Thoracic aorta endothelial cell (primary cell): ENCODE measurements at places on chromosomes 6 and 20. TPM values are rescaled to one million over a fixed set of nuclear protein-coding genes. Genes with fewer than 3 reads are reported as not detected.

LINC00237 gene
- not detected in 2 replicates for total RNA-seq

CRISP2 gene
- not detected in 2 replicates for total RNA-seq

OXT gene
- not detected in 2 replicates for total RNA-seq

BHLHE23 gene
- not detected in 2 replicates for total RNA-seq

PRDM13 gene
- total RNA-seq: not detected in 2 replicates

TTBK1 gene
- under 0.01 and 0.14 TPM in 2 replicates for total RNA-seq

FAM83B gene
- not detected in 2 replicates for total RNA-seq

LAMA5 gene
- total RNA-seq: 103 and 108 TPM in 2 replicates

DACT2 gene
- total RNA-seq: not detected in 2 replicates

TRIM38 gene
- total RNA-seq: 12.3 and 13.3 TPM in 2 replicates

IL17A gene
- not detected in 2 replicates for total RNA-seq

HRH3 gene
- not detected in 2 replicates for total RNA-seq

DEFB124 gene
- total RNA-seq: not detected in 2 replicates

ADGB gene
- not detected in 2 replicates for total RNA-seq

CST7 gene
- total RNA-seq: not detected in 2 replicates

IMPG1 gene
- not detected in 2 replicates for total RNA-seq

NKAIN2 gene
- total RNA-seq: not detected in 2 replicates

CYP39A1 gene
- total RNA-seq: 0.13 and 0.22 TPM in 2 replicates

F13A1 gene
- not detected in 2 replicates for total RNA-seq

FITM2 gene
- total RNA-seq: 8.1 and 9.5 TPM in 2 replicates

TEAD3 gene
- 0.27 and 0.36 TPM in 2 replicates for total RNA-seq

TNF gene
- not detected in 2 replicates for total RNA-seq

DNPH1 gene
- 30.5 and 51.6 TPM in 2 replicates for total RNA-seq

INSM1 gene
- total RNA-seq: not detected in 2 replicates

FAM217A gene
- not detected in 2 replicates for total RNA-seq

LZTS3 gene
- total RNA-seq: 1.9 and 3.2 TPM in 2 replicates

MATN4 gene
- not detected in 2 replicates for total RNA-seq

DEF6 gene
- total RNA-seq: 0.13 and 0.65 TPM in 2 replicates

FAM83C gene
- not detected in 2 replicates for total RNA-seq

BTN1A1 gene
- total RNA-seq: not detected in 2 replicates

DSP gene
- under 0.01 and 0.22 TPM in 2 replicates for total RNA-seq

SPATA25 gene
- total RNA-seq: 0.79 and 1.2 TPM in 2 replicates

MAP7 gene
- total RNA-seq: 0.72 and 0.93 TPM in 2 replicates

MRPL14 gene
- total RNA-seq: 32.7 and 45.2 TPM in 2 replicates

CFAP206 gene
- total RNA-seq: 0.50 and 0.53 TPM in 2 replicates

NFATC2 gene
- 5.7 and 7.0 TPM in 2 replicates for total RNA-seq

CRIP3 gene
- total RNA-seq: not detected in 2 replicates

VWA7 gene
- total RNA-seq: 0.27 and 0.29 TPM in 2 replicates

PNPLA1 gene
- total RNA-seq: not detected in 2 replicates

CRISP3 gene
- total RNA-seq: not detected in 2 replicates

TNFRSF6B gene
- total RNA-seq: 13.2 and 15.5 TPM in 2 replicates

TRAPPC3L gene
- 0.13 and 0.22 TPM in 2 replicates for total RNA-seq

HLA-DMB gene
- 0.27 and 0.50 TPM in 2 replicates for total RNA-seq

MUC21 gene
- not detected in 2 replicates for total RNA-seq

SIM1 gene
- under 0.01 and 0.14 TPM in 2 replicates for total RNA-seq

MCCD1 gene
- not detected in 2 replicates for total RNA-seq

STX11 gene
- total RNA-seq: 7.0 and 11.3 TPM in 2 replicates

FRMD1 gene
- not detected in 2 replicates for total RNA-seq

STMN3 gene
- total RNA-seq: 3.5 and 6.1 TPM in 2 replicates

SMLR1 gene
- not detected in 2 replicates for total RNA-seq

XKR7 gene
- not detected in 2 replicates for total RNA-seq

TMEM170B gene
- total RNA-seq: 9.6 and 11.0 TPM in 2 replicates
